ENCODE measurements at places on chromosomes 4 and X.
A peak's percentile ranks its signal among the peaks of the same experiment; 100 is the strongest.

DNA sequence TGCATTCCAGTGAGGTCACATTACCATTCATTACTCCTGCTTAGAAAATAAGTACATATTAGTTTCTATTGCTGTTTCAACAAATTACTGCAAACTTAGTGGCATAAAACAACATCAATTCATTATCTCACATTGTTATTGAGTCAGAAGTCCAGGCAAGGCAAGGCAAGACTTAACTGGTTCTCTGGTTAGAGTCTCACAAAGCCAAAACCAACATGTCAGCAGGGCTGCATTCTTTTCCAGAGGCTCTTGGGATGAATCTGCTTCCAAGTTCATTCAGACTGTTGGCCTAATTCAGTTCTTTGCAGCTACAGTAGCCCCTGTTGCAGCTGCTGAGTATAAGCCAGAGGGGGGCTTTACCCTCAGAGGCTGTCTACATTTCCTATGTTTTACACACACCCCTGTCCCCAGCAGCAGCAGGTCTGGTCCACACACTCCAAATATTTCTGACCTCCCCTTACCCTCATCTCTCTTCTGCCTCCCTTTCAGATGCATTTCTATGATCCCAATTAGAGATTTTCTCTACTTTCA lies 892.1 kb upstream of the EPHA5 start:
- no peaks in the 10 kb centered on the region for H3K4me1 ChIP-seq
- H3K27ac ChIP-seq, result no peak overlapping the region
- no peak overlapping the region for H3K4me3 ChIP-seq
- no peak for DNase-seq
- no peaks in the 10 kb centered on the region for H3K36me3 ChIP-seq
- no peaks in the 10 kb centered on the region for H3K27me3 ChIP-seq

- H3K27me3 ChIP-seq, result no peaks in the 10 kb centered on the region
- H3K4me3 ChIP-seq, result no peak overlapping the region
- H3K27ac ChIP-seq, result no peak overlapping the region
- no peaks in the 10 kb centered on the region for H3K36me3 ChIP-seq
- no peaks in the 10 kb centered on the region for H3K4me1 ChIP-seq
- DNase-seq, result no peak
Measured at GRCh38 chr4:8188085-8188484, 11.0 kb upstream of the SH3TC1 start.

DNA sequence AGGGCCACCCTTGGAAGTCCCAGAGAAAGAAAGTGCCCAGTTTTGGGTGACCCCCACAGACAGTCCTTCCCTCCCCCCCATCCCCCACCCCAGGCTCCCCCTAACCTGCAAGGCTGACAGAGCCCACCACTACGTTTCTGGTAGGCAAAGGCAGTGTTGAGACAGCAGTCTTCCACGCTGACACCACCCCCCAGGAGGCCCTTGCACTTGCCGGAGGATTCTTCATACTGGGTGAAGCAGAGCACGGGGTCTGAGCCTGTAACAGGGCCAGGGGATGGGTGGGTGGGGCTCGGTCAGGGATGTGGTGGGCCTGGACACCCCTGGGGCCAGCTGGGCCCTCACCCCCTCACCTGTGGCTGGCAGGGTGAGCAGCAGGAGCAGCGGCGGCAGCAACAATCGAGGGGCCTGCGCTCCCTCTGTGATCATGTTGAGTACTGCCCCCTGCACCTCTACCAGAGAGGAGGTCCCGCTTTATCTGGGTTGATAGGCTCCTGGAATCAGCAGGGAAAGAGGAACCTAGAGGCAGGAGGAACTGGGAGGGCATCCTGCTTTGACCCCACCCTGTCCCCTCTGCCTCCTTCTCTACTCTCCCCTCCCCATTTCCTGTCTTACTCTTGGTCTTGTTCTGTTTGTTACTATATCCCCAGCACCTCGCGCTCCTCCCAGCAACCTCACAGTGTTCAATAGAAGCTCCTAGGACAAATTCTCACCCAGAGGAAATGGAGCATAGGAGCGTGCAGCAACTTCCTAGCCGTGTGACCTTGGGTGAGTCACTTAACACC lies at the start of gene CFP:
Gene CFP, minus strand, starts transcription at position 512 of the 782 bp plus-strand sequence. Its CDS starts 86 bp downstream, at position 426.
- H3K27ac ChIP-seq, result no peak within 1 kb of the TSS
- H3K4me1 ChIP-seq, result no peaks in the 10 kb centered on the region
- no peak within 1 kb of the TSS for H3K4me3 ChIP-seq

GRCh38 chrX:46447384-46447783 lies 97.8 kb downstream of the ZNF674 start:
- peak overlapping the region; percentile 43 for H3K27ac ChIP-seq
- no peaks in the 10 kb centered on the region for H3K36me3 ChIP-seq
- H3K27me3 ChIP-seq, result no peaks in the 10 kb centered on the region
- DNase-seq, result no peak
- H3K4me1 ChIP-seq, result no peaks in the 10 kb centered on the region
- H3K4me3 ChIP-seq, result peak overlapping the region; percentile 56

DNA sequence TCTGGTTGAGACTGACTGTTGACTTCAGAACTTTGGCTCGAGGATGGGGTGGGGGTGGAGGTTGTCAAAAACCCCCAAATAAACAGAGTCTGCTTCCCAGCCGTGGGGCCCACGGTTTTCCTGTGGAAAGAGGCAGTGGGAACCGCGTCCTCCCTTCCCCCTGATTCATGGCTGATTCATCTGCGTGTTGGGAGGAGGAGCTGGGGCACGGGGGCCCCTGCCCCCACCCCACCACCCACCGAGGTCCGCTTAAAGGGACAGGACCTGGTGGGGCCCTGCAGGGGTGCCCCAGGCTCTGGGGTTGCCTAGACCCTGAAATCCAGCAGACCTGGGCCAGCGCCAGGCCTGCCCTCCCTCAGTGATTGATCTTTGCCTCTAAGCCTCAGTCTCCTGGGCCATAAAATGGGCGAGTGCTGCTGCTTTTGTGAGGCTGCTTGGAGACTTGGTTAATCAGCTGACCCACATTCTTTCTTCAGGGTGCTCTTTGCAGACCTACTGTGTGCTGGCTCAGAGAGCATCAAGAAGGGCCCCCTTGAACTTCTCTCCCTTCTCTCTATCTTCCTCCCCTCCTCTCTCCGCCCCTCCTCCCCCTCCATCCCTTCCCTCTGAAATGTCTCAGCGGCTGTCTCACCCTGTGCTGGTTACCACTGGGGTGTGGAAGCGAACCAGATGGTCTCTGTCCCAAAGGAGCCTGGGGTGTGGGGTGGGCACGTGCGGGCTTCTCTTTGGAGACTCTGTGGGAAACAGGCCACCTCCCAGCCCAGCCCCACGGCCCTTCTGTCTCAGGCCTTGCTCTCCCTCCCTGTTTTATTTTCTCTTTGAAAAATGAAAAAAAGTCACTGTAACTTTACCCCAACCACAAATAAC lies 9.1 kb downstream of the HTRA3 start:
- no peak overlapping the region for H3K27ac ChIP-seq
- DNase-seq, result no peak
- H3K27me3 ChIP-seq, result no peaks in the 10 kb centered on the region
- H3K4me1 ChIP-seq, result no peaks in the 10 kb centered on the region

DNA sequence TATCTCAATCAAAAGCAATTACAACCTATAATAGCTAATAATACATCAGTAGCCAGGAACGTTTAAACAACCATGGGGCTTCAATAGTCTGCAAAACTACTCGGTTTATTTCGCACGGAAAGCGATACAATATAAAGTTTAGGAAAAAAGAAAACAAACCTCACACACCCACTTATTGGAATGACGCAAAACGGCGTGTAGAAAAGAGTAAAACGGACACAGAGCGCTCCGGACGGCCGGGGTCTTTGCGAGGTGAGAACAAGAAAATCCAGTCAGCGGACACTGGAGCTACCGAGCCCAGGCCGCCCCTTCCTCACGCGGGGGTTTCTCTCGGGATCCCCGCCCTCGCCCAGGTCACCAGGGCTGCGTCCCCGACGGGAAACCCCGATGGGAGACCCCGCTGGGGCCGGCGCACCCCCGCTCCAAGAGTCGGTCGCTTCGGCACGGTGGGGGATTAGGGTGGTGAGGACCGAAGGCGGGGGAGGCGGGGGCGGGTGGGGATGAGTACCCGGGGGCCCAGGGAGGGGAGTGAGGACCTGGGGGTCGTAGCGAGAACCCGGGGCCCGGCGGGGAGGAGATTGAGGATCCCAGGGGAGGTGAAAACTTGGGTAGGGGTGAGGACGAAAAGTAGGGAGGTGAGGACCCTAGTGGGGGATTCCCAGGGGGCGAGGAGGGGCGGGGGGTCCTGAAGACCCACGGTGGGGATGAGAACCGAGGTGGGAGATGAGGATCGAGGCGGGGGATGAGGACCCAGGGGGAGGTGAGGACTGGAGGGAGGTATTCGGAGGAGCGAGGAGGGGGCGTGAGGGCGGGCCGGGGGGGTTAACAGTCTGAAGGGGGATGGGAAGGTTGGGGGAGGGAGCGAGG lies 737 bp downstream of the NELFA start:
- H3K4me1 ChIP-seq, result peaks cover 14% of the 10 kb centered on the region
- H3K27ac ChIP-seq, result peak overlapping the region; percentile 91
- H3K4me3 ChIP-seq, result peak overlapping the region; percentile 64
- no peaks in the 10 kb centered on the region for H3K36me3 ChIP-seq
- H3K27me3 ChIP-seq, result no peaks in the 10 kb centered on the region
- no peak for DNase-seq

- H3K4me3 ChIP-seq, result no peak overlapping the region
- H3K27me3 ChIP-seq, result no peaks in the 10 kb centered on the region
- no peaks in the 10 kb centered on the region for H3K4me1 ChIP-seq
- no peak overlapping the region for H3K27ac ChIP-seq
- no peak for DNase-seq
Measured at GRCh38 chrX:2389324-2389723, 111.5 kb downstream of the DHRSX start.

DNA sequence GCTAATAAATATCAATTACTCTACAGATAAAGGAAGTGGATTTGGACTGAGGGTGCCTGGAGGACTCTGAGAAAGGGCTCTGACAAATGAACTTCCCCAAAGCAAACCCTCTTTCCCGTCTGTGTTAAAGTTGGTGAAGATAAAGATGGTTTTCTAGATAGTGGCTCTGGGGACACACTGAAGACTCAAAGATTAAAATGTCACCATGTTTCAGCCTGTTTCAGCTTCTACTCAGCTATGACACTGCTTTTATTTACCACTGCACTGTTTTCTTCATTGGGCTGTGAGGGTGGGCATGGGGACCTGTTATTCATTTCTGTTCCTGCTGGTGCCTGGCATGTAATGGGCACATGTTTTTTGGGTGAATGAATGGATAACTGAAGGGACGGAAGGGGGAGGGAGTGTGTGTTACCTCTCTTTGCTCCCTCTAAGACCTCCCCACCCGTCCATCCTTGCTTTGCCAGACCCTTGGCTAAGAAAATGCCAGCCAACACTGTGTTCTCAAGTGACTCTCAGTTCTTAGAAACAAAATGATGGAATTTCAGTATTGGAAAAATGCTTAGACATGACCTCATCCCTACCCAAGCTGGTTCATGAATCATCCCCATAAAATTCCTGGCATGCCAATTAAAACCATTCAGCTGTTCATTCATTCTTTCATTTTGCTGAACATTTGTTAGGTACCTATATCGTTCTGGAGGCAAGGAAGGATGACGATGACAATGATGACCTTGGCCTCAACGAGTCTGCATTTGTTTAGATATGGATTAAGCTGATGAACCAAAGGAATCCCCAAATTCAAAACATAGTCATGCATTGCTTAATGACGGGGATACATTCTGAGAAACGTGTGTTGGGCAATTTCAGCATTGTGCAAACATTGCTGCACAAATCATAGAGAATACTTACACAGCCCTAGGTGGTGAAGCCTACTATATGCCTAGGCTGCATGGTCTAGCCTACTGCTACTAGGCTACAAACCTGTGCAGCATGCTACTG lies 13.4 kb upstream of the STK32B start:
- no peak for DNase-seq
- H3K27ac ChIP-seq, result no peak overlapping the region
- no peaks in the 10 kb centered on the region for H3K36me3 ChIP-seq
- H3K27me3 ChIP-seq, result no peaks in the 10 kb centered on the region
- no peaks in the 10 kb centered on the region for H3K4me1 ChIP-seq
- no peak overlapping the region for H3K4me3 ChIP-seq

GRCh38 chrX:29662759-29663503 lies 552.4 kb upstream of the MAGEB2 start:
- H3K36me3 ChIP-seq, result no peaks in the 10 kb centered on the region
- no peaks in the 10 kb centered on the region for H3K27me3 ChIP-seq
- no peak for DNase-seq
- no peaks in the 10 kb centered on the region for H3K4me1 ChIP-seq
- no peak overlapping the region for H3K4me3 ChIP-seq
- H3K27ac ChIP-seq, result peak overlapping the region; percentile 12

DNA sequence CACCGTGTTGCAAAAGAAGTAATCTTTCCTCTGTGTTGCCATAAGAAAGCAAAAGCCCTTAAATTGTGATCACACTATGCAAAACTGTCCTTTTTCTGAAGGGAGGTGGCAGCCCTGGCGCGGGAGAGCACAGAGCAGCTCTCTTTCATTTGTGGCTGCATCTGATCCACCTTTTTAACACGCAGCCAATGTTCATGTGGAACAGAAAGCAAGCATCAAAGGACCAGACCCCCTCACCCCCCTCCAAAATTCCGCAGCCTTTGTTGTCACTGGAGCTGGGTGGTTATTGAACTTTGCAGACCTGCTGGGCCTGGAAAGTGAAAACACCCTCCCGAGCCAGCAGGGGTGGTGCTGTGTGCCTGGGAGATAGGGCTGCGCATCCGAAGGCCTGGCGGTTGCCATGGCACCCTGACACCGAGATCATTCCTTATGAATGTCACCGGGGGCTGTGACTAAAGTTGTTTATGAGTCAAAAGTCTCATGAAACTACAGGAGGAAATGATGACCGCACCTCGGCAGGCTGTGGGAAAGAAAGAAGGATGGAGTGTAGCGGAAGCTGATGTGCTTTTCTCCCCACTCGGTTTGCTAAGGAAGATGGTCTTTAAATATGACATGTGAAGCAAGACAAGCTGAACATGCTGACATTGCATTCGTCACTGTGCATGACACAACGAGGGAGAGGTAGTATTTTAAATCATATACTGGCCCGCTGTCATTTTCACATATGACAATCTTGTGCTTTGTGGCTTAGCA lies 367.4 kb downstream of the UNC5C start:
- no peak overlapping the region for H3K27ac ChIP-seq
- H3K4me3 ChIP-seq, result no peak overlapping the region
- H3K36me3 ChIP-seq, result no peaks in the 10 kb centered on the region
- no peaks in the 10 kb centered on the region for H3K4me1 ChIP-seq

DNA sequence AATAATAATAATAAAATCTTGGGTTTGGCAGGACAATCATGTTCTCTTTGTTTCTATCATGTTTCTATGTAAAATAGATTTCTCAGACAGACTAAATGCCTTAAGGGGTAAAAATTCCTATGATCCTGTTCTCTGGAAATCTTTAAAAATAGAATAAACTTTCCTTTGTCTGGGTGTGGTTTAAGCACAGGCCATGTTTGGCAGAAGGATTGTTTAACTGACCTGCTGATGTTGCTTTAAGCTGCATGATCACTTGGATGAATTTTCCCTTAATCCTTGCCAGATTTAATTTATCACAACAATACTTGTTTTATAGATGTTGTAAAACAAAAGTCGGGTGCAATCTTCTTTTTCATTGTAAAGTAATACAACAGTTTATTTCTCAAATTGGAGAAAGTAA lies 341.7 kb upstream of the FAT1 start:
- no peaks in the 10 kb centered on the region for H3K27me3 ChIP-seq
- no peak overlapping the region for H3K4me3 ChIP-seq
- no peak for DNase-seq
- no peaks in the 10 kb centered on the region for H3K36me3 ChIP-seq

- no peak overlapping the region for H3K4me3 ChIP-seq
- DNase-seq, result peak; percentile 85
- H3K27ac ChIP-seq, result no peak overlapping the region
- no peaks in the 10 kb centered on the region for H3K4me1 ChIP-seq
- H3K36me3 ChIP-seq, result no peaks in the 10 kb centered on the region
Measured at GRCh38 chrX:12901486-12901885, 4.9 kb upstream of the TLR8 start.

- H3K27ac ChIP-seq, result no peak overlapping the region
- H3K4me3 ChIP-seq, result no peak overlapping the region
- no peaks in the 10 kb centered on the region for H3K27me3 ChIP-seq
- H3K36me3 ChIP-seq, result peaks cover 83% of the 10 kb centered on the region
- H3K4me1 ChIP-seq, result no peaks in the 10 kb centered on the region
Measured at GRCh38 chr4:143207555-143207954, 22.8 kb downstream of the USP38 start.
